ENCODE measurements at places on chromosomes 16 and 17.

- no peak for DNase-seq
These were observed 69.9 kb downstream of the FTO start for GRCh38 chr16:53773881-53774280.

DNA sequence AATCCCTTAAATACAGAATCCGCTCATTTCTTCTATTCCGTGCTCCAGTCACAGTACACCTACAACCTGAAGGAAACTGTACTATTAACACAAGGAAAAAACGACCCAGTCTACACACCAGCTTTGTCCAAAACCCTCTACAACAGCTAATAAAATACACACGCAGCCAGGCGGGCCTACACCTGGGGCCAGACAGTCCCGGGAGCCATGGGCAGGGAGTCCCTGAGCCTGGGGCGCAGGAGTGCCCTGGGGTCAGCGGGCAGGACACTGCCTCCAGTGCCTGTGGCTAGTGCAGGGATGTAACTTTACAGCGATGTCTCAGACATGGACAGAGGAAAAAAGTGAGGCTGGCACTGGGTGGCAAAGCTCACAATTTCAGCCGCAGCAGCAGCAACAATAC lies 28.5 kb downstream of the GNPTG start:
- DNase-seq, result no peak

DNA sequence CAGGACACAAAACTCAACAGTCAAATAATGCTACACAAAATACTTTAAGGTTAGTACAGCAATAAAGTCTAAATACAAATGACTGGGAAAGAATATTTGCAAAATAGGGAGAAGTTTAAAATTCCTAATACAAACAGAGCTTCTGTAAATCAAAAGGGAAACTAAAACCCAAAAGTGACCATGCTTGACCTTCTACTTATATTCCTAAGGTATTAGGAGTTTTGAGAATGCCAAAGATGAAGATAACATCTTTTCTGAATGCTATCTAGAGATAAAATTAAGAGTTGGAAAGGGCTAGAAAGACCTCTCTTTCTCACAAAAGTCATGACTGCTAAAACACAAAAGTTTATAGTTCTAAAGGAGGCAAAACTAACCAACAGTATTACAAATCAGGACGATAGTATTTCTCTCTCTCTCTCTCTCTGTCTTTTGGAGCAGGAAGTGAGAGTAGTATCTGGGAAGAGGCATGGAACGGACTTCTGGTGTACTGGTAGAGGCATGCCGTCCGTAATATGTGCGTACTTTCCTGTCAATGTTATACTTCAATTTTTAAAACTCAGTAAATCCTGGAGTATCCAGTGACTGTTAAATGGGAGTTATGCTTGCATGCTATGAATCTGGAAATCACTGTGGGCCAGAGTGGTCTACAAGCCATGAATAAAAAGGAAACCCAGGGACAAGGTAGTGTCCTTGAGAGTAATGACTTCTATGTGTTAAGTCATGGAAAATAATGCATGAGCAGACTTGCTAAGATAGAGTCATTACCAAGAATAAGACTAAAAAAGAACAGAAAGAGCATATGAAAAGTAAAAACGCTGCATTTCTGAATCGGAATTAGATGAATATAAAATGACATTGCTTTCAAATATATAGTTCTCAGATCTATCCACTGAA lies 49.7 kb upstream of the ANKFY1 start:
- DNase-seq, result no peak

- no peak for DNase-seq
These were observed 5.6 kb downstream of the USH1G start for GRCh38 chr17:74917430-74917829.

DNA sequence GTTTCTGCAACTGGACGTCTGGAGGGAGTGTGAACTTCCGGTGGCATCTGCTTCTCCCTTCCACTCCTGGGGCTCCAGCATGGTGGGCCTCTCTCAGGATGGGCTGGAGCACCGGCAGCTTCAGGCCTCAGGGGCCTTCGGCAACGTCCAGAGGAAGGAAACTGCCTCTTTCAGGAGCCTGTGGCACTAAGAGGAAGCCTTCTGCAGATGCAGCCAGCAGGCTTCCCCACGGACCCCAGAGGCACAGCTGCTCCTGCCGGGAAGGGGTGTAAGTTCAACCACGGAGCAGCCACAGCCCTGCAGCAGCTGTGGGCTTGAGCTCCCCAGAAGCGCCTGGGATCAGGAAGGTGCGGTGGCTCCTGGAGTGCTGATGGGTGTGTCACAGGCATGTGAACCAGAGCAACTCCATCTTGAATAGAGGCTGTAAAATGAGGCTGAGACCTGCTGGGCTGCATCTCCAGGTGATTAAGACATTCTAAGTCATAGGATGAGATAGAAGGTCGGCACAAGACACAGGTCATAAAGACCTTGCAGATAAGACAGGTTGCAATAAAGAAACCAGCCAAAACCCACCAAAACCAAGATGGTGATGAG lies 50.8 kb upstream of the KLHDC4 start:
- no peak for DNase-seq

- no peak for DNase-seq
These were observed 28.3 kb upstream of the HOXB13 start for GRCh38 chr17:48756830-48757251.

- DNase-seq, result peak; percentile 96
These were observed 9.6 kb downstream of the CRISPLD2 start for GRCh38 chr16:84829168-84829965.

DNA sequence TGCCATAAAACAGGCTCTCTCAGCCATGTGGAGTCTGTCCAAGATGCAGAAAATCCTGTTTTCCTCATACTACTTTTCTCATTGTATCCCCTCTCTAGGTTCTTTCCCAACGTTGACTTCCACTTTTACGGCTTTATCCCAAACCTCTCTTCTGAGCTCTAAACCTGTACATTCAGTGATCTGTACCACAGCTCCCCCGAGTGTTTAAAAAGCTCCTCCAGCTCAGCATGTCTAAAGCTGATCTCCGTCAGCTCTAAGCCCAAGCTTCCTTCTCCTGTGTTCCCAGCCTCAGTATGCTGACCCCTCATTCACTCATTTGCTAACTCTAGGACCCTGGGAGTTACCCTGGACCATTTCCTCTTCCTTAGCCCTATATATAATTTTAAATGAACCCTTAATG lies 144.6 kb downstream of the DNAH9 start:
- no peak for DNase-seq

- DNase-seq, result no peak
These were observed 131.6 kb downstream of the MRTFB start for GRCh38 chr16:14202697-14203096.

Measured in EL (cell line).